Anterior cingulate cortex (tissue), 58 donors: ENCODE measurements at places on chromosomes 3 and 15.

GRCh38 chr3:36811768-36812167 is 47.4 kb upstream of the DCLK3 start:
- no peak for DNase-seq

- no peak for DNase-seq
Measured at GRCh38 chr3:37138816-37139215, 35.6 kb downstream of the LRRFIP2 start.

DNA sequence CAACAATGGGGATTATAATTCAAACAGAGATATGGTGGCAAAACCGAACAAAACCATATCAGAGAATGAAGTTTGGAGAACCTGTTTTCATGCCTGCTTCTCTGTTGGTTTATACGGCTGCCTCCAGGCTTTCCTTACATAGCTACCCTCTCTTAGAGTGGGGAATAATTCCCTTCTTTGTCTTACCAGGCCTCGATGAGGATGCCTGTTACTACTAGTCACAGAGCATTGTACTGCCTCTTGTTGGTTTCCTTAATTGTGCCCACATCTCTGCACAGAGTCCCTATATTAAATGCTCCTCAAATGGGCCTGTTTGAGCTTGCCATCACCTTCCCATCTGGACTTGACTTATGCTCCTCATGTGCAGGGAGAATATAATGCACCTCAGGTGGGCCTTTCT is 92.9 kb downstream of the NCEH1 start:
- no peak for DNase-seq

DNA sequence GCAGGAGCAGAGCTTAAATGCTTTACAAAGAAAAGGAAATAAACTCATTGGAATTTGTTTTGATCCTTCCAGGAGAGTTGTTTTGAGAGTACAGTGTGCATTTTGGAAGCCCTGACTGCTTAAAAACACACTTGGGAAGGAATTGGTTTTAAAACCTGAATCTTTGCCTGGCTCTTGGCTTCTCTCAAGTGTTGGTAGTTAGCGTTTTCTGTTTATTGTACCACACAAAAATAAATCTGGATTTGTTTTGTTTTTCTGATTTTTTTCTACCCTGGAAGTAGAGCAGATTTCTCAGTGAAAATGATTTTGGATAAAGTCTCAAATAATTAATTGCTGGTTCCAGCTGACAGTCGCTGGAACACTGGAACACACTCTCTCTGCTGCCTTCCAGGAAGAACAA is 90.6 kb downstream of the CHST2 start:
- no peak for DNase-seq

- no peak for DNase-seq
Measured at GRCh38 chr15:90789462-90789861, 72.3 kb downstream of the BLM start.

- no peak for DNase-seq
Measured at GRCh38 chr15:45799508-45799907, 164.7 kb downstream of the SQOR start.

GRCh38 chr3:67662733-67663132 is 8.3 kb upstream of the SUCLG2 start:
- DNase-seq, result no peak

GRCh38 chr3:183503746-183504145 is 51.8 kb downstream of the KLHL6 start:
- DNase-seq, result no peak

DNA sequence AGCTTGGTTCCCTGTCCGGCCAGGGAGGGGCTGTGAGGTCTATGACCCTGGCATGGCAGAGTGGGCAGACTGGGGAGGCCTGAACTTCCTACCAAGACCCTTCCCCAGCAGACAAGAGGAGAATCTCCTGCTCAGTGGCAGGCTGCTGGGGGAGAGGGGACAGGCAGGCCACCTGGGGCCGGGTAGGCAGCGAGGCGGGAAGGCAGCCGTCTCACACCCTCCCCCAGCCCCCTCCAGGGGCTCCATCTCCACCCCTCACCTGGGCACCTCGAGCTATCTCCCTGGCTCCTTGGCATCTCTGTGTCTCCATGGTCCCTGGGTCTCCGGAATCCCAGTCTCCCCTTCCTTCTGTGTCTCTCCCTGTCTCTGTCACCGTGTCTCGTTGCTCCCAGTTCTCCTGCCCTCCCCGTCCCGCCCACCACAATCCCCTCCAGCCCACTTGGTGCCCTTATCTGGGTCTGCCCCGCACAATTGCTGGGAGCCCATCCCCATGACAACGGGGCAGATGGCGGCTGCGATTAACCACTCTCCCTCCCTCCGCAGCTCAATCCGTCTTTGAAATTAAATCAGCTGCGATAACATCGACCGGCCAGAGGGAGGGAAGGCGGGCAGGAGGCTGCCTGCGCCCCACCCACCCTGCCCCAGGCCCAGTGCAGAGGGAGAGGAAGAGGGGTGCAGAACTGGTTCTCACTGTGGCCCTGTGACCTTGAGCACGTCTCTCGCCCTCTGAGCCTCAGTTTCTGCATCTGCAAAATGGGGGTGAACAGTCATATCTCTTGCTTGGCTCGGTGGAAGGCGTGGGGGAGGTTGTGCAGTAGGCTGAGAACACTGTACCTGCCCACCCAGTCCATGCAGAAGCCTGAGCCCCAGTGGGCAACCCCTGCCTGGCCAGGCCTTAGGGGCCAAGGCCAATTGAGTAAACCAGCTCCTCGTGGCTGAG is 9.6 kb downstream of the DNAJB8 start:
- no peak for DNase-seq
